ENCODE measurements at places on chromosomes 4 and X.
A peak's percentile ranks its signal among the peaks of the same experiment; 100 is the strongest.

GRCh38 chrX:66504481-66504880 lies 134.4 kb downstream of the EDA2R start:
- DNase-seq: no peak

DNA sequence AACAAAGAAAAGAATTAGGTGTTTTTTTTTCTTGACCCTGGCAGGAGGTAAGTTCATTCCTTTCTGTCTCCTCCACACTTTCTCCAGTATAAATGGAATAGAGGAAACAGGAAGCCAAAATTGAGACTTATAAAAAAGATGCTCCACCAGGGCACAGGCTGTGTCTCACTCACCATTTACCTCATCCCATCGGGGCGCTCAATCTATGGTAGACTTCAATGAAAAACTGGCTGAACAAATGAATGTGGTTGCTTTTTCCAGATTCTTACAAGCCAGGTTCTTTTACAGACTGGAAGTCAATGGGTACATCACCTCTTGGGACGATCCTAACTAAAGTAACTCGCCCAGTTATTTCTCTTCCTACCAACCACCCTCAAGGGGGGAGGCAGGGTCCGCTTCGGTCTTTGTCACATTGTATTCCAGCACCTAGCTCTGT lies 685 bp downstream of the COMMD8 start:
- DNase-seq: peak; percentile 33

GRCh38 chr4:75484190-75484589 lies 30.0 kb downstream of the RCHY1 start:
- DNase-seq: no peak

DNA sequence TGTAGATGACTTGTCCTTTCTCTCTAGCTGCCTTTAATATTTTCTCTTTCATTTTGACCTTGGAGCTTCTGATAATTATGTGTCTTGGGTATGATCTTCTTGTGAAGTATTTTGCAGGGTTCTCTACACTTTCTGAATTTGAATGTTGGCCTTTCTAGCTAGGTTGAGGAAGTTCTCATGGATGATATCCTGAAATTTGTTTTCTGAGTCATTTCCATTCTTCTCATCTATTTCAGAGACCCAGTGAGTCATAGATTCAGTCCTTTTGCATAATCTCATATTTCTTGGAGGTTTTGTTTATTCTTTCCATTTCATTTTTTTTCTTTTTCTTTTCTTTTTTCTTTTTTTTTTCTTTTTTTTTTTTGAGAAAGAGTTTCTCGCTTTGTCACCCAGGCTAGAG lies 585.7 kb upstream of the PABPC4L start:
- DNase-seq: no peak

DNA sequence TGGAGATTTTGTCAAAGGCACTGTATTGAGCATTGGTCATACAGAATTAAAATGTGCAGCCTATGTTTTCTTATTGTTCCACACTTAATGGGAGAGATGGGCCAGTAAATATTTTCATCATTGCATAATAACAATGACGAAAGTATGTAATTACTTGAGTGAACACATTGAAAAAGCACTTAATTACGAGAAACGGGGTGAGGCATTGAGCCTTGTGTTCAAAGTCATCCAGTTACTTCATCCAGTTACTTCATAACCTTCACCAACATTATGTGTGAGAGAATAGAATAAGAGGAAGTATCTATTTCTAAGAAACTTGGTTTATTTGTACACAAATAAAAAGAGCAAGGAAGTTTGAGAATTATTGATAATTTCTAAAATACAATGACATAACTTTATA lies 1427.0 kb downstream of the ADGRL3 start:
- no peak for DNase-seq

DNA sequence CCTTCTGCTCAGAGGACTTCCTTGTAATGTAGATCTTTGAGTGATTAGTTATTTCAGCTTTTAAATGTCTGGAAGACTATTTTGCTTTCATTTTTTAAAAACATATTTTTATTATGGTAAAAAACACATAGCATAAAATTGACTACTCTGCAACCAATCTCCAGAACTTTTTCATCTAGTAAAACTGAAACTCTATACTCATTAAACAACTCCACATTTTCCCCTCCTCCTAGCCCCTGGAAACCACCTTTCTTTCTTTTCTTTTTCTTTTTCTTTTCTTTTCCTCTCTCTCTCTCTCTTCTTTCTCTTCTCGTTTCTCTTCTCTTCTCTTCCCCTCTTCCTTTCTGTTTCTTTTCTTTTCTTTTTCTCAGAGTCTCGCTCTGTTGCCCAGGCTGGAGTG lies 230.6 kb downstream of the DLG3 start:
- no peak for DNase-seq

GRCh38 chr4:77155631-77156452 lies 1.2 kb upstream of the CCNG2 start:
- DNase-seq: no peak

DNA sequence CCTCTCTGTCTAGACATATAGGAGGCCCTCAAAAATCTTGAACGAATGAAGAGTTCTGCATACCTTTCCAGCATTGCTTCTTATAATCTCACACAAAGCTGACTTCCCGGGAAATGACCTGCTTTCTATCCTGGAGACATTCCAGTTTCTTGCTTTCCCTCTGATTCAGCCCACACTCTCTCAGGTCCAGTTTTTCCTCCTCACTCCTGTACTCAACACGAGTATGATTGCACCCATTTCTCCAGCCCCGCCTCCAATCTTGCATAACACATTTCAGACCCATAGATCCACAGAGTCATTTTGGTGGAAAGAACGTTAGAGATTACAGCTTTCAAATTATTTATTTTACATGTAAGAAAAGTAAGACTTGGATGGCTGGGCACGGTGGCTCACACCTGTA lies 127.5 kb upstream of the TLR3 start:
- DNase-seq: no peak

- DNase-seq: no peak
These were observed 6.2 kb downstream of the CSF2RA start for GRCh38 chrX:1274786-1275185.

GRCh38 chr4:54661169-54661568 lies 3.4 kb downstream of the KIT start:
- DNase-seq: no peak

DNA sequence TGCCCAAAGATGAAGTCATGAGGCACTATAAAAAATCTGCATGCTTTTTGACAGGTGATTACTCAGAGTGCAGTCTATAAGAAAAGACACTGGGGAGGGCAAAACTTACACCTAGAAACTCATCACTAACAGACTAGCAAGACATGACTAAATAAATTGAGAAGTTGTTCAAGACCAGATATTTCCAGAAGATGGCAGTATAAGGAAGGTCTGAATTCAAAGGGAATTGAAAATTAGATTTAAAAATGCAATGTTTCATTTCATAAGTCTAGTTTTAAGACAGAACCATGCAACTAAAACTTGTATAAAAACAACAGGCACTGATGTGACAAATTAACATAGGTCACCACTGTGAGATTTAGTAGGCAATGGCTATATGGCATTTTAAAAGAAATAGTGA lies 232.5 kb upstream of the POF1B start:
- no peak for DNase-seq

DNA sequence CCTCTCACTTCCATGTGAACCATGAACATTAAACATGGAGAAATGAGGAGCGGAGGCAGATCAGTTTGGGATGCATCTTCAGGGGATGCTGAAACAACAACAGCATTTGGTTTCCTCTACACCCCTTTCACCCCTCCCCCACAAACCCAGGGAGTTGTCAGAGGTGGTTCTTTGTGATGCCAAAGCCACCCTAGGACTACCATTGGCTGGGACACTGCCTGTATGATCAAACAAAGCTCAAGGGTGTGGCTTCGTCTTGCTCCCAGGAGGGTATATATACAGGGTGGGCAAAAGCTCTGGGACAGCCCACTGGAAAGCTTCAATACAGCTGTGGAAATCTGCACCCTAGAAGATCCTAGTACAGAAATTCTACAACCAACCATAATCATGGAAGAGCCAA lies at the start of gene SPANXN4:
SPANXN4 (plus strand) TSS at position 301 of the 400 bp plus-strand sequence; CDS start at position 388, 87 bp downstream.
- DNase-seq: no peak

GRCh38 chr4:46073778-46074177 lies 50.1 kb downstream of the GABRG1 start:
- no peak for DNase-seq

GRCh38 chr4:139736274-139736660 lies 70.6 kb downstream of the MGST2 start:
- no peak for DNase-seq

DNA sequence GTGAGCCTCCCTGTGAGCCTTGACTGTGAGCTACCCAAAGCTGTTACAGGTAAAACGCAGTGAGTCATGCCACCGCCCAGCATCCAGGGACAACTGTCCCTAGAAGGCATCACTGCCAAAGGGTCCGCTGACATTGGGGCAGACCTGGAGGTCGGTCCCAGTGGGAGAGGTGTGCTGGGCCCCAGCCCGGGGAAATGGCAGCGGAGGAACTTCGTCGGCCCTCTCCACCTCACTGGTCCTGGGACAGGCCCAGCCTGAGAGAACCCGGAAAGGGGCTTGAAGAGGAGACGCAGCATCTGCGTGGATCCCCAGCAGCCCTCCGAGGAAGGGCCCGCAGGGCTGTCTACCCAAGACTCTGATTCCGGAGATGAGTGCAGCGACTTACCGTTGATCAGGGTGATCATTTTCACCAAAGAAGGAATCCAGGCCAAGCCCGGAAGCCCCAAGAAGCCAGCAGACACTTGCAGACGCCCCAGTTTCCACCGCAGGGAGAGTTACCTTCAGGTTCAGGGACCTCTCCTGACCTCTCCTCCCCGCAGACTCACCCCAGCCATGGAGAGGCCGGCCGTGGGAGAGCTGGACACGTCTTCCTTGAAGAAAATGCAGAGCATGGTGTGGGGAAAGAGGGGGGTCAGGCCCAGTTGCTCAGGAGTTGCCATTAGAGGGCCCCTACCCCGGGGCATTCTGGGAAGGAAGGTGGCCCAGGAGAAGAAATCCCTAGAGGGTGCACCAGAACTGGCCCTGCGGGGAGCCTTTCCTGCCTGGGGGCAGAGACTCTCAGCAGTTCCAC lies 51.2 kb downstream of the CXorf49B start:
- DNase-seq: no peak
